ENCODE measurements at places on chromosomes 5 and 9. TPM values are rescaled to one million over a fixed set of nuclear protein-coding genes. Genes with fewer than 3 reads are reported as not detected.

- no peak for DNase-seq
These were observed 210.8 kb upstream of the SMARCA2 start for GRCh38 chr9:1804128-1804865.

- no peak for DNase-seq
These were observed 58.3 kb downstream of the SPOCK1 start for GRCh38 chr5:137440795-137441194.

DNA sequence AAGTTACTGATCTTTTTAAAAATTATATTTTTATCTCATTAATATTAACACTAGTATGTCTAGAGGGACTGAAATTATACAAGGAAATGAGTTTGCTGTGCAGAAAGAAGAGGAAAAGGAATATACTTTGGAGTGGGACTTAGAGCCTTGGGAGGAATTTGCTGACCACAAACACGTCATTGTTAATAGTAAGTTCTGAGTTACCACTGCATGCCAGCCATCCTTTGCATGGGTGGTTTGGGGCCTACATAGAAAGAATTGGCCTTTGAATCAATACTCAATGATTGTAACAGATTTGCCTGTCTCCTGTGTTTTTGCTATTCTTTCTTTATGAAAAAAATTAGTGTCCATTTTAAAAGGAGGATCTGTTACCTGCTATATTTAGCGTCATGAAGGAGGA lies 232.6 kb upstream of the TNC start:
- peak; percentile 63 for DNase-seq

- DNase-seq: no peak
These were observed 440.6 kb upstream of the IZUMO3 start for GRCh38 chr9:24986331-24986730.

- DNase-seq: no peak
These were observed 9.4 kb downstream of the SLC6A19 start for GRCh38 chr5:1210832-1211251.

- DNase-seq: no peak
These were observed 819.4 kb downstream of the NR2F1-AS1 start for GRCh38 chr5:92761585-92761984.

DNA sequence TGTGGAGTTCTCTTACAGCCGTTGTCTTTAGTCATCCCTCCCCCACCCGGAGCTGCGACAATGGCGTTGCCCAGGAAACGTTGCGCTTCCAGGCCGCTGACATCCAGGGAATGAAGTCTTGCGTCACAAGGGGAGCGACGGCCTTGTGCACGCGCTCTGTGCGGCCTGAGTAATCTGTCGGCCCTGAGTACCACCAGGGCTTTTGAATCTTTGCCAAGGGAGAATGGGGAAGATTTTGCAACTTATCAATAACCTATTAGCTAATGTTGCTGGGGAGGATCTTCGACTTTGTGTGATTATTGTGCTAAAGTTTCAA lies at the start of gene SOX30:
SOX30 (minus strand) TSS at position 62 of the 316 bp plus-strand sequence. CDS start 360 bp downstream, outside the sequence.
- DNase-seq: no peak

GRCh38 chr5:137563646-137564397 lies 64.7 kb upstream of the SPOCK1 start:
- DNase-seq: peak; percentile 80

IFNB1 gene
- total RNA-seq: not detected

STC2 gene
- total RNA-seq: 68.5 TPM

EHMT1 gene
- 18.8 TPM for total RNA-seq

CCDC171 gene
- total RNA-seq: 0.68 TPM

LECT2 gene
- total RNA-seq: not detected
